ENCODE measurements at places on chromosomes 3 and 15.

DNA sequence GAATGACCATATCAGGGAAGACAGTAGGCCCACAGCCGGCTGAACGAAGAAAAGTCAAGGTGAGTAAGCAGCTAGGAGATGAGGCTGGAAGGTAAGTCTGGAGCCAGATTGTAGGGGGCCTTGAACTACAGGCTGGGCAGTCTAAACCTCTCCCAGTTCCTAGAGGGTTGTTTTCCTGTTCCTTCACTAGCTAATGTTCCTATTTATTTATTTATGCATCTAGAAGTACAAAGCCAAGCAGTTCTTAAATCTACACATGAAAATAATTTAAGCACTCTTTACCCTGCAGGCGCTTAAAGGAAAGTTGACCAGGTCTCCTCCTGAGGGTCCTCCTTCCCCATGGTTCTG is 3.7 kb downstream of the ACAA1 start:
- DNase-seq = no peak

DNA sequence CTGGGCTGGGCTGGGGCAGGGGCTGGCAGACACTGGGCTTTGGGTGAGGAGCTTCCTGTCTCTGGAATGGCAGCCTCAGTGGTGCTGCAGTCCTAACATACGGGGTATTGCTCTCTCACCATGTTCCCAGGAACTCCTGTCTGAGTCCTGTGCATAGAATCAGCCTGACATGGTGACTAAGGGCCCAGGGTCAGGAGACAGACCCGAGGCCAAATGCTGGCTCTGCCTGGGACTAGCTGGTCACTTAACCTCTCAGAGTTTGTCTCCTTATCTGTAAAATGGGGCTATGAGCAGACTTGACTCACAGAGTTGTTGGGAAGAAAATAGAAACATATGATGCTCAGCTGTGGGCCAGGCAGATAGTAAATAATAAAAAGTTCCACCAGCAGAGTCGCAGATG is 28.3 kb downstream of the PRKCD start:
- no peak for DNase-seq

GRCh38 chr3:67550541-67550940 is 103.9 kb downstream of the SUCLG2 start:
- no peak for DNase-seq

DNA sequence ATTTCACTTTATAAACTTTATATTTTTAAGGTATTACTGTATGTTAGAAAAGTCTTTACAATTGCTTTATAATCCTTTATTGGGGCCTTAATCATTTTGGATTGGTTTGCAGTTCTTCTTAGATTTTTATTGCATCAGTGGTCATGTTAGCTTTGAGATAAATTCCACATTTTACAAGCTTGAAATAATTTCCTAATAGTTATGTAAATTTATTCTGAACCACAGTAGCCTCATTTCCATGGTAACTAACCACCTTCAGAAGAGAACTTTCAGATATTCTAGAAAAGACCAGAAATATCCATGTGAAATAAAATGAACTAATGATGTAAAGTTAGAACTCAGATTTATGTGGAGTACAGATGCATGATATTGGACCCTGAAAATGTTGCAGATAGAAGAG is 94.2 kb downstream of the NEO1 start:
- DNase-seq = no peak

DNA sequence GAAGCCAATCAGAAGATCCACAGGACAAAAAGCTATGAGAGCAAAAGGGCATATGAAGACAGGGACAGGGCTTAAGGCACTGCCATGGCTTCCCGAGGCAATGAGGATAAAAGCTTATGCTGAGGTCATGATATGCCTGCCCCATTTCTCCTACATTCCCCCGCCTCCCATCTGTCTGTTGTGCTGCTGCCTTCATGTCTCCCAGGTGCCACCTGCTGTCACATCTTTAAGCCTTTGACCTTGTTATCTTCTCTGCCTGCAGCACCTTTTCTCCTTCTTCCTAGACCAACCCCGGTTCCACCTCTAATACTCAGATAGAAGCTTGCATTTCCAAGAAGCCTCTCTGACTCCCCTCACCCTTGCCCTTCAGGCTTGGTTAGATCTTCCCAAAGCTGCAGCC is 213.8 kb downstream of the ARRDC4 start:
- DNase-seq = no peak

DNA sequence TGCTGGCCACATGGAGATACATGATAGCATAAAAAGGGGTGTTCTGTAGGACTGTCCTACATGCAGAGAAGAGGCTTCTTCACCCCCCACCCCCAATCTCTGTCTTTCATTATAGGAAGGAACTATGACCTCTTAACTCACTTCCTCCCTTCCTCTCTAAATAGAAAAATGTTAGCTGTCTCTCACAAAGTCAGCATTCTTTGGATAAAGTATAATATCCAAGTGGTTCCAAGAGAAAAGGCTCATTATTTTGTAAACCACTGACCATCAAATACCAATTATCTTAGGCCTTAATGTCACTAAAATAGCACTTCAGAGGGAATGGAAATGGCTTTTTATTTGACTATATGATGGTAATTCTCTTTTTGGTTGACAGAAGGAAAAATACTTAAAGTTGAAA is 95.3 kb upstream of the SLC2A2 start:
- DNase-seq = no peak

DNA sequence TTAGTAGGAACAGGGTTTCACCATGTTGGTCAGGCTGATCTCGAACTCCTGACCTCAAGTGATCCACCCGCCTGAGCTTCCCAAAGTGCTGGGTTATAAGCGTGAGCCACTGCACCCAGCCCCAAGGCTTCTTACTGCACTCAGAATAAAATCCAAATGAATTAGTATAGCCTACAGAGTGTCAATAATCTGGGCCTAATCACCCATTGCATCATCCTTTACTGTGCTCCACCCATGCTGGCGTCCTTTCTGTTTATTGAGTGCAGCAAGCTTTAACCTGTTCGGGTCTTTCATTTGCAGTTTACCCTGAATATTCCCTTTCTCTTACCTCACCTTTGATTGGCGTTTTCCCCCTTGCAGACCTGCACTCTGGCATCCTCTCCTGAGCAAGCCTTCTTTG is 77.7 kb downstream of the CEP63 start:
- DNase-seq = no peak

DNA sequence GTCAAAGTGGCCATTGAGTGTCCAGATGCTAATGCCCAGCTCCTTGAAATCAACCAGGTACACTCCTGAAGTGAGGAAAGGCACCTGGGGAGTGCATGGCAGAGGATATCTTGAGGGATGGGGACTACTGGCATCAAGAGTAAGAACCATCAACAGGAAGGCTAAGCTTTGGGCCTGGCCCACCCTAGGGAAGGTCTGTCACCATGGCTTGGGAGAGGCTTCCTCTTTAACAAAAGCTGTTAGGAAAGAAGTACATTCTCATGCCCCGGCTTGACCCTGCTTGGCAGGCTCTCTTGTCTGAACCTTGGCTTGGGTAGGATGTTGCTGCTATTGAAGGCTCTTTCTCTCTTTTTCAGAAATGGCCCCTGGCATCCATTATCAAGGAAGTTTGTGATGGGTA is 43.7 kb upstream of the TUBGCP5 start:
- DNase-seq = no peak

DNA sequence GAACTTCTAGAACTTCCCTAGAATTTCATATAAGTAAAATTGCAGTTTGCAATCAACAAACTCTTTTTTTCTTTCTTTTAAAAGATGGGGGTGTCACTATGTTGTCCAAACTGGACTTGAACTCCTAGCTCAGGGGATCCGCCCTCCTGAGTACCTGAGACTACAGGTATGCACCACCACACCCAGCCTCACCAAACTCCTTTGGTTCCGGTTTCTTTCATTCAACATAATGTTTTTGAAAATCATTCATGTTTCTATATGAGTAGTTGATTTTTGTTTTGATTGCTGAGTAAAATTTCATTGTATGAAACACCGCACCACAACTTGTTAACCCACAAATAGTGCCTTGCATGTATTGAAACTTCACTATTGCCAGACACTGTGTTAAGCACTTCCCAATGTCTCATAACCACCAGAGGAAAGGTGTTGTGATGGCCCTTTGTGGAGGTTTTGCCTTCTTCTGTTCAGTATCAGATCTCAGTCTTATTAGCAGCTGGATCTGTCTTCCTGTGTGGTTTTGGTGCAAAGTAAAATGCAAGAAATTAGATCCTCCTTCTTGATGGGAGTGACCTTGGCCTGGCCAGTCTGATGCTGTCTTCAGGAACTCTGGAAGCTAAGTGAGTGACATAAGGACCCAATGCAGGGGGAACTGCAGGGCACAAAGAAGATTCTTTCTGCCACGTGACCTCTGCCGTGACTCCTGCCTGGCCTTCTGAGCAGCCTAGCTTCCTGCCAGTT is 78.8 kb upstream of the UBE2E1 start:
- no peak for DNase-seq

GRCh38 chr3:175278680-175279079 is 419.5 kb downstream of the NAALADL2 start:
- no peak for DNase-seq

- no peak for DNase-seq
Observed at GRCh38 chr3:58285334-58285733, 20.7 kb upstream of the RPP14 start.

- no peak for DNase-seq
Observed at GRCh38 chr15:89004726-89005030, 83.6 kb upstream of the ABHD2 start.
